ENCODE measurements at places on chromosomes 4 and X.

- DNase-seq = peak; percentile 80
Observed at GRCh38 chr4:78552389-78553042, 946 bp downstream of the ANXA3 start.

GRCh38 chr4:120723986-120724385, 198.5 kb downstream of the PRDM5 start:
- DNase-seq = no peak

DNA sequence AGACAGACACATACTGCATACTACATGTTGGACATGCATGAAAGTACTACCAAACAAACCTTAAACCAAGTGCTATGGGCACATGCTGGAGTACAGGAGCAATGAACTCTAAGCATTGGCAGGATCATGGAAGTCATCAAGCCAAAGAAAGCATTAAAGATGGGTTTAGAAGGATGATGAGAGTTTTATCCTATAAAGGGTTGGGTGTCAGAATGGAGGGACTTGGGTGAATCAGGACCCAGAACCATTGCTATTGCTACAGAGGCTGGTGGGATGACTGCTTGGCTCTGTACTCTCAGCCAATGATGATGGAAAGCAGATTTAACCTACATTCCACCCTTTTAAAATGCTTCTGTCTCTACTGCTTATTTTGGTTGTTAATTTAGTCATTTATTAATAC, 233.9 kb upstream of the EDA2R start:
- no peak for DNase-seq

GRCh38 chrX:107551546-107551945, 76.8 kb upstream of the PRPS1 start:
- DNase-seq = no peak

DNA sequence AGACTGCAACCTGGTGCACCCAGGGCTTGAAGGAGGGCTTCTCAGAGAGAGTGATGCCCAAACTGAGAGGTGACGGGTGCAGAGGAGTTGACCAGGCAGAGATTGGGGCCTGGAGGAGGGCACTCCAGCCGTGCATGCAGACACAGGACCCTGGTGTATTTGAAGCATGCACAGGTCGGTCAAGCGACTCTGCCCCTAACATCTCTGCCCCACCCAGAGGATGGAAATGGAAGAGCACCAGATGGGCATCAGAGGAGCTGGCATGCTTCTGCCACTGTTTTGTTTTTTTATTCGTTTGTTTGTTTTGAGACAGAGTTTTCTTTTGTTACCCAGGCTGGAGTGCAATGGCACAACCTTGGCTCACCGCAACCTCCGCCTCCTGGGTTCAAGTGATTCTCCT, 320.9 kb downstream of the EVC2 start:
- peak; percentile 30 for DNase-seq

DNA sequence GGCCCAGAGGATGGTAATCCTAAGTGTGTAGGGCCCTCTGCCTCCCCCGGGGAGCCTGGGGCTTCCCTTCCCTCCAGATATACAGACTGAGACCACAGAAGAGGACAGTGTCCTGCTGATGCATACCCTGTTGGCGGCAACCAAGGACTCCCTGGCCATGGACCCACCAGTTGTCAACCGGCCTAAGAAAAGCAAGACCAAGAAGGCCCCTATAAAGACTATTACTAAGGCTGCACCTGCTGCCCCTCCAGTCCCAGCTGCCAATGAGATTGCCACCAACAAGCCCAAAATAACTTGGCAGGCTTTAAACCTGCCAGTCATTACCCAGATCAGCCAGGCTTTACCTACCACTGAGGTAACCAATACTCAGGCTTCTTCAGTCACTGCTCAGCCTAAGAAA, 1.9 kb downstream of the TRO start:
- DNase-seq = no peak

Data from M059J (cell line).